LNCaP clone FGC (cell line): ENCODE measurements at places on chromosomes 12 and 14.

DNA sequence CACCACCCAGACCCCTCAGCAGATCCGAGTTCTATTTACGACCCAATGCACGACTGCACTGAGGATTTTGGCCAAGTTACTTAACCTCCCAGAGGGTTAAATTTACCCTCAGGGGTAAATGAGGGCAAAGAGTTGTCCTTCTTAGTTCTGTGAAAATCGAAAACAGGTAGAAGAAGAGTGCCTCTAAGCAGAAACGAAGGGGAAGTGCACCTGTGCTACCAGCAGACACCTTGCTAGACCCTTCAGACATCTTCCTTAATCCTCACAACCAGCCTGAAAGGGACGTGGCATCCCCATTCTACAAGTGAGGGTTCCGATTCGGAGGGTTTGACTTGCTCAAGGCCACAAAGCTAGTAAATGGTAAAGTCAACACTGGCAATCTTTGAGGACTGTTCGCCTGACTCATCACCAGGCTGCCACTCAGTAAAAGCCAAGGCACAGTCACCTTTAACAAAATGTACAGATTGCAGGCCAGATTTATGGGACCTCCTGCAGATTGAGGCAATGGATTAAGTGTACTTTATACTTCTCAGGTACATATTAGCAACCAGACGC is 1.6 kb downstream of the GSG1 start:
- DNase-seq = peak; percentile 86

GRCh38 chr14:77364146-77364545 is 12.7 kb downstream of the TMED8 start:
- DNase-seq = no peak

DNA sequence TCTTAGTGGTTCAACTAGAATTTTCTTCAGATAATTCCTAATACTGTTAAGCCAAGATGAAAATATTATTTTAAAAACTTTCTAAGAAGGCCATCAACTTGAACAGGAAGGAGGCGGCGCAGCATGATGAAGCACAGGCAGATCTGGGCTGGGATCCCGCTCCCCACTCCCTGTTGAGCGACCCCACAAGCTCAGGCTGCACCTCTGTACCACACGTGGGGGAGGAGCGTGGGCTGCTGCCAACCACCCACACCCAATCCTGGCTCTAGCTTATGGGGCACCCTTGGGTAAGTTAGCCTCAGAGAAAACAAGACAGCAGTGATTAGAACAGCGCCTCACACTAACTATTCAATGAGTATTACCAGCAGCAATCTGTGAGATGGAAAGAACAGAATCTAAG is 6.0 kb downstream of the MTERF2 start:
- DNase-seq = no peak

- no peak for DNase-seq
These were observed 88.0 kb downstream of the KIF21A start for GRCh38 chr12:39354955-39355354.

- no peak for DNase-seq
These were observed 57.8 kb downstream of the KLRG1 start for GRCh38 chr12:9047105-9047504.

GRCh38 chr12:52226446-52226845 is 6.6 kb upstream of the KRT7 start:
- no peak for DNase-seq

- DNase-seq = no peak
These were observed 833 bp upstream of the BHLHE41 start for GRCh38 chr12:26125400-26126339.

- no peak for DNase-seq
These were observed 77.7 kb downstream of the MAP3K9 start for GRCh38 chr14:70731447-70732239.

DNA sequence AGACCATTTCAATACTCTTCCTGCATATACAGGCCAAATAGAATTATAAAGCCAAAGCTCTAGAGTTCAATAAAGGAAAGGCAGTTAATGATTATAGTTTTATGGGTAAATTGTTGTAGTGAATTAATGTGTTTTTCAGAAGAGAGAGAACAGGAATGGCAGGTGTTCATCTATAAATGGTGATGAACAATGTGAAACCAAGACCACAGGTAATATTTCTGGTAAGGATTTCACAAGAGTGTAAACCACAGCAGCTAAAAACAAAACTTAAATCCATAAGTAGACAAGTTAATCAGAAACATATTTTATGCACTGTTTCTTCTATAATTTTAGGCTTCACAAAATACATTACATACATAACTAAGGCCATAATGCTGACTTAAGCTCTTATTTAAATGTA is 204.4 kb downstream of the SYT1 start:
- DNase-seq = no peak

DNA sequence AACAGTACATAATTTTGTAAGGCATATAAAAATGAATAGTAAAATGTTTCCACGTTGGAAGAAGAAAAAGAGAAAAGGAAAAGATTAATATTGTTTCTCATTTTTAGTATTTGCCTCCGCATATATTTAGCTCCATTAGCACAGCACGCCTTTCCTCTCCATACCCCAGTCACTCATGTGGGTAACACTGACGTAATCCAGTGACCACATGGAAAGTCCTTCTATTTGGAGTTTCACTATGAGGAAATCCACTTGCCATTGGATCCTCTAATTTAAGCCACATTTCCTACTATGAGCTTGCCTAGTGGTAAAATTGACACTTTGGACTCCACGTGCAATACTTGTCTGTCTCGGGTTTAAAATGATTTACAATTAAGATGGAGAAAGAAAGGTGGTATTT is 5.7 kb upstream of the SLCO1A2 start:
- no peak for DNase-seq

GRCh38 chr12:57079821-57080220 is 1.2 kb upstream of the NEMP1 start:
- DNase-seq = no peak

GRCh38 chr12:47039079-47039478 is 40.3 kb upstream of the PCED1B start:
- DNase-seq = no peak

DNA sequence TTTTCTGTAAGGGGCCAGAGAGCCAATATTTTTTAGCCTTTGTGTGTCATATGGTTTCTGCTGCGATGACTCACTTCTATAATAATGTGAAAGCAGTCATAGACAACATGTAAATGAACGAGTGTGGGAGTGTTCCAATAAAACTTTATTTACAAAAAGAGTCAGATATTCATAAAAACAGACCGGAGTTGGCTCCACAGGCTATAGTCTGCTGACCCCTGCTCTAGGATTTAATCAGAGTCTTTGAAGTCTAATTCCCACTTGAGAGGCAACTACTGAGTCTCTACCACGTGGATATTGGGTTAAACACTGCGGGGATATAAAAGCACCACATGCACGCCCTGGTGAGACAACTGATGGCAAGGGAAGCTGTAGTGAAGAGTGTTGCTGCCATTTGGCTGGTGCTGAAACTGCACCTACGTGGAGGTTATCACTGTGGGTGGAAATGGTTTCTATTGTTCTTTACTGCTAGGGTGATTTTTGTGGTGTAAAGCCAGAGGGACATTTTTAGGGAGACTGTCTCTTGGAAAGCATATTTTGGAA is 3.6 kb upstream of the NINJ2 start:
- DNase-seq = no peak

DNA sequence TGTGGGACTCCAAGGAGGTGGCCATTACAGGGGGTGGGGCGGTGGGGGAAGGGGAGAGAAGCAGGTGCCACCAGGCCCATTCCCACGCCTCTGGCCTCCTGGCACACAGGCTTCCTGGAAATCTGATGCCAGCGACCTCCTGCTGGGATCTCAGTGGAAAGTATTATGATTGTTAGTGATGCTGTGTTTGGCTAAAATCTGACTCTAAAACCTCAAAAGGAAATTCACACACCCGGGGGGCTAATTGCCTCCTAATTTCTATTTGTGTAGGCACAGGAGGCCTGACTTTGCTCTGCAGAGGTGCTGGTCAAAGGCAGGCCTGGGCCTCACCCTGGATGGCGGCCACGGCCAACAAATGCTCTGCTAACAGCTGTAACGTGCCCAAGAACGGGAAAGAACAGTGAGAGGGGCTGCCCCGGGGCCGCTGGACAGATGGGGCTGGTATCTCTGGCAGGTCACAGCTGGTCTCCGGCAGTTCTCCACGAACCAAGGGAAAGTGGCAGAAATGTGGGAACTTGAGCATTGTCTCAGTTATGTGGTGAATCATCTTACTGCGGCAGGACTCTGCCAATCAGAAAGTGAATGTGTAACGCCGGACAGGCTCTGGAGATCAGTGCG is 14.3 kb downstream of the FAM181A start:
- no peak for DNase-seq

DNA sequence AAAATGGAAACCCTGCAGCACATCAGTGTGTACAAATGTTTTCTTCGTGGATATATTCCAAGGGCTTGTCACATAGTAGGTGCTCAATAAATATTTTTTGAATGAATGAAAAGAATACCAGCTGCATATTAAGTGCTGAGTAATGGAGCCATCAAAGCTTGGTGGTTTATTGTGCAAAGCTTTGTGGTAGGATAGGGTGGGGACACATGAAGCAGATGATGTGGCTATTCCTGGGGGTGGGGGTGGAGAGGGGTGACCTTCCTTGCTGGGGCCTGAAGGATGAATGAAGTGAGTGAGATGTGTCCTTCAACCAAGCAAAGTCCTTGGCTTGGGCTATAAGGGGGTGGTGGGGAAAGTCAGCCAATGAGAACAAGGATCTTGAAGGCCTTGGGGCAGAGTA is 4.3 kb upstream of the KRT81 start:
- DNase-seq = no peak

- DNase-seq = peak; percentile 15
These were observed 140.1 kb downstream of the SYNE2 start for GRCh38 chr14:63992858-63993257.

DNA sequence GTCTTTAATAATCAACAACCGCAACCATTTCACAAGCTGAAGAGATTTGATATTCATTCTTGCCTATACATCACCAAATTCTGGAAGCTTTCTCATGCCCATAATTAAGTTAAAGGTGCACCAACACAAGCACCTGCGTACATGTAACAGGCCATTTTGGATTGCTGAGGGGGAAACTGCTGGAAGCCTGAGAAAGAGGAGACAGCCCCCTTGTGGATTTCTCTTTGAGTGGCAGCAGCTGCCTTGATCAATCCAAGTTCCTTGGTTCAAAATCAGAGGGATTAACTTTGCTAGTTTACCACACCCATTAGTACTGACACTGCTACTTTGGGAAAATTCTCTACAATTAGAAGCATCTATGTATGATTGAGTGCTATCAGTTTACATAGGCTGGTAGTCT is 321.1 kb downstream of the NOVA1 start:
- no peak for DNase-seq

DNA sequence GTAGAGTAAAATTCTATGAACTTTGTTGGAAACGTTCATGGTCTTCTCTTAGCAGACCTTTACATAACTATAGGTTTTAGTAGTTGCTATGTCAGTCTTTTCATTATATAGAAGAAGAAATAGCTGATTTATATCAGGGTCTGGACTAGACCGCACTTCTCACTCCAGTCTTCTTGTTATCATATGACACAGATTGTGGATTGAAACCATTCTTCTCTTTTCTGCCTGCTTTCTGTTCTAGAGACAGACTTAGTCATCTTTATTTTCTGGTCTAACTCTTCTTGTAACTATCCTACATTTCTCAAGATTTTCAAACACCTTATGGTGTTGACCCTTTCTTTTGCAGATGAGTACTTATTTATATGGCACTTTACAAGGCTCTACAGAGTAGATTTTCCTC is 55.7 kb downstream of the PCNX1 start:
- no peak for DNase-seq

- DNase-seq = no peak
These were observed 194.7 kb downstream of the EXOC5 start for GRCh38 chr14:57073986-57074385.

- no peak for DNase-seq
These were observed 14.3 kb downstream of the SERPINA1 start for GRCh38 chr14:94374116-94374515.

DNA sequence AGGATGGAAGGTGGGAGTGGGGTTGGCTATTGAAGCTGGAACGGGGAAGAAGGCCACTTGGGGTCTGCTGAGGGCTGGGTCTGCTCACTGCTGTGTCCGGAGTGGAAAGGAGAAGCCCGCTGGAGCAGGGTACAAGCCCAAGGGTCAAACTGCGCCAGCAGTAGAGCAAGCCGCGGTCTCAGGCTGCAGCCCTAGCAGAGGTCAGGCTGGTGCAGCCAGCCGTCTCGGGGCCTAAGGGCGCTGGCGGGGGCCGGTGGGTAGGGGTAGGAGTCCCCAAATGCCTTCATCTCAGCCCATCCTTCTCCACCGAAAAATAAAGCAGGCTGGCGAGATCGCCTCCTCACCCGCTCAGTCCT is 718 bp upstream of the JDP2 start:
- no peak for DNase-seq

DNA sequence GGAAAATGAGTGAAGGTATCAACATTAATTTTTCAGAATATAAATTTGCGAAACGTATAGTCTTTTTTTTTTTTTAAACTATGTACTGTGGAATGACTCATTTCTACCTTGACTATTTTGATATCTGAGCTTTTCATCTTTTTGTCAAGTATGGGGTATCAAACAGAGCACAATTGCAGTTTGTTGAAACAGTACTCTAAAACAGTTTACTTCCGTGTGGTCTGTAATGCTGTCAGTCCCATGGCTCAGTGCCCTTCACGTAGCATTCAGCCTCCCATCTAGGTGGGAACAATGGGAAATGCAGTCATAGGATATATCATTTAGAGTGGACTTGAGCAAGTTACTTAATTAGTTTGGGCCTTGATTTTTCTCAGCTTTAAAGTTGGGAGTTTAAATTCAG is 139.5 kb downstream of the ERC1 start:
- no peak for DNase-seq

DNA sequence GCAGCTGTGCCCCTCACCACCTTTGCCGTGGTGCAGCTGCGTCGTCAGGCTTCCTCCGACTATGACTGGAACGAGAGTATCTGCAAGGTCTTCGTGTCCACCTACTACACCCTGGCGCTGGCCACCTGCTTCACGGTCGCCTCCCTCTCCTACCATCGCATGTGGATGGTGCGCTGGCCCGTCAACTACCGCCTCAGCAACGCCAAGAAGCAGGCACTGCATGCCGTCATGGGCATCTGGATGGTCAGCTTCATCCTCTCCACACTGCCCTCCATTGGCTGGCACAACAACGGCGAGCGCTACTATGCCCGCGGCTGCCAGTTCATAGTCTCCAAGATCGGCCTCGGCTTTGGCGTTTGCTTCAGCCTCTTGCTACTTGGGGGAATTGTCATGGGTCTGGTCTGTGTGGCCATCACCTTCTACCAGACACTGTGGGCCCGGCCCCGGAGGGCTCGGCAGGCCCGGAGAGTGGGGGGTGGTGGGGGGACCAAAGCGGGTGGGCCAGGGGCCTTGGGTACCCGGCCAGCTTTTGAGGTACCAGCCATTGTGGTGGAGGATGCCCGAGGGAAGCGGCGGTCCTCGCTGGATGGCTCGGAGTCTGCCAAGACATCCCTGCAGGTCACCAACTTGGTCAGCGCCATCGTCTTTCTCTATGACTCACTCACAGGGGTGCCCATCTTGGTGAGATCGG is 2.6 kb downstream of the GPR162 start:
- no peak for DNase-seq

- no peak for DNase-seq
These were observed 124.9 kb downstream of the PELI2 start for GRCh38 chr14:56243110-56243509.
